ENCODE measurements at places on chromosomes 7 and 10.

GRCh38 chr7:110604885-110605284 is 486.0 kb upstream of the LRRN3 start:
- DNase-seq, result no peak

GRCh38 chr7:54345746-54346145 is 196.4 kb upstream of the VSTM2A start:
- peak; percentile 25 for DNase-seq

DNA sequence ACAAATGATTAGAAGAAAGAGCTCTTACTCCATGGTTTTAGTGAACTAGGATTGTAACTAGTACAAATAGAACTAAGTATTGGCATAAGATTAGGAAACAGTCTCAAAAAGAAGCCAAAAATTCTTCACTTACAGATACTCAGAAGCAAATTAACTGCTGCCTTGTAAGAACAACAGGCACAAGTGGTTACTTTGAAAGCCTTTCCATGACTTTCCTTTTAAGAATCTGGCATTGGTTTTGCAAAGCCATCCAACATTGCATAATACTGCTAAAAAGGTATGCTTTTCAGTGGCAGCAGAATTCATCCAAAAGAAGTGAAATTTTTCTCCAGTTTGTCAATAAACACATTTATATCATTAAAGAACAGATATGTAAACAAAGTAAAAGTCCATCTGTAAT is 126.8 kb upstream of the ODAD2 start:
- peak; percentile 13 for DNase-seq

GRCh38 chr10:113007343-113007771 is 57.3 kb downstream of the TCF7L2 start:
- no peak for DNase-seq

DNA sequence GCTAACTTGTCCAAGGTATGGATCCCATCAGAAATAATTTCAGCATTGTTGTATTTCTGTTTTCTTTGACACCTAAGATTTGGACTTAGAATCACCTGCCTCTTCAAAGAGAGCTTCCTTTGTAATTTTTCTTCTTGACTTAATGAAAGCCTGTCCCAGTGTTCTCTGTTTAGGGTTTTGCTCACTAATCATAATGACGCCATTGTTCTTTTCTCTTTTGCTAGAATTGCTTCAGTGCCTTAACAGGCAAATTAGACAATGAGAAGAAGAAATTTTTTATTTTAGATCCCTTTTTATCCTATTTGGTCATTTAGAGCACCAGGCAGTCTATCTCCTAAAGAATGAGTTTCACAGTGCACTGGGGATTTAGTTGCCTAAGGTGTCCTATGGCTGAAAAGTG is 128.5 kb downstream of the SND1 start:
- no peak for DNase-seq

DNA sequence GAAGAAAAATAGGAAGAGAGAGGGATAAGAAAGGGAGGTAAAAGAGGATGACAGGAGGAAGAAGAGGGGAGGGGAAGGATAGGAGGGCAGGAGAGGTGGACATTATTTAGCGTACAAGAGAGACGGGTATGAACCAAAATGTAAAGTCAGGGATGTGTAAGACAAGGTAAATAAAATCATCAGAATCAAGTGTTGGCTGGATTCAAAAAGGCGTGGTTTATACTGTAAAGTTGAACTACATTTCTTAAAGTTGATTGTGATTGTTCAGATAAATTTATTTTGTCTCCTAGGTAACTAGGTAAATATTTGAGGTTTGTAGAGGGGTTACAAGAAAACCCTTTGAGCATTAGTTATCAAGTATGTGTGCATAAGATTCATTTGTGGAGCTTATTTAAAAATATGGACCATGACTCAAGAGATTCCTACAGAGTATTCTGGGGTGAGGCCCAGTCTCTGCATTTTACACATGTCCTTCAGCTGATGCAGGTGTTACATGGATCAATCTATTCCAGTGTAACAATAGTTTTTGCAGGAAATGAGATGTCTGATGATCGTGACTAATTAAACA is 512.1 kb upstream of the MBL2 start:
- DNase-seq, result no peak

DNA sequence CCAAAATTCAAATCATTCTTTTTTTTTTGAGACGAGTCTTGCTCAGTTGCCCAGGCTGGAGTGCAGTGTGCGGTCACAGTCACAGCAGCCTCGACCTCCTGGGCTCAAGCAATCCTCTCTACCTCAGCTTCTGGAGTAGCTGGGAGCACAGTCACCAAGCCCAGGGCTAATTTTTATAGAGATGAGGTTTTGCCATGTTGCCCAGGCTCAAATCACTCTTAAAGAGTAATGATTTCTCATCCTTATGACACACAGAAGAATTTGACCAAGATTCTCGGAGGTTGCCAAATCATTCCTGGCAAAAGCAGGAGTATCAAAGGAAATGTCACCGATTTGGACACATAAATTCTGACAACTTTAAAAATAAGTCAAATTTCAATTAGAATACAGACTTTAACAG is 39.1 kb downstream of the SIRT1 start:
- DNase-seq, result no peak

DNA sequence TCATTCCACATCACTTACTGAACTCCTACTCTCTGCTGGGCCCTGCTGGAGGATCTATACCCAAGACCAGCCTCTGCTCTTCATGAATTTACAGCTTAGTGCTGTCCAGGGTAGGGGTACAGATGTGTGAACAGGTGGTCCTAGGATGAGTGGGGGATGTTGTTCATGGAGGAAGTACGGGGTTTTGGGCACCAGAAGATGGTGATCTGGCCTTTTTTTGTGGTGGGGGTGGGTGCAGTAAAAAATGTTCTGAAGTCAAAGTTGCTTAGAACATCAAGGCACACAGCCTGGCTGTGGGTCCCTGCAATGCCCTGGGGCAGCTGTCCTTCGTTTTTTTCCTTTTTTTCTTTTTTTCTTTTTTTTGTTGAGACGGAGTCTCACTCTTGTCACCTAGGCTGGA is 34.2 kb upstream of the GNA12 start:
- peak; percentile 12 for DNase-seq

DNA sequence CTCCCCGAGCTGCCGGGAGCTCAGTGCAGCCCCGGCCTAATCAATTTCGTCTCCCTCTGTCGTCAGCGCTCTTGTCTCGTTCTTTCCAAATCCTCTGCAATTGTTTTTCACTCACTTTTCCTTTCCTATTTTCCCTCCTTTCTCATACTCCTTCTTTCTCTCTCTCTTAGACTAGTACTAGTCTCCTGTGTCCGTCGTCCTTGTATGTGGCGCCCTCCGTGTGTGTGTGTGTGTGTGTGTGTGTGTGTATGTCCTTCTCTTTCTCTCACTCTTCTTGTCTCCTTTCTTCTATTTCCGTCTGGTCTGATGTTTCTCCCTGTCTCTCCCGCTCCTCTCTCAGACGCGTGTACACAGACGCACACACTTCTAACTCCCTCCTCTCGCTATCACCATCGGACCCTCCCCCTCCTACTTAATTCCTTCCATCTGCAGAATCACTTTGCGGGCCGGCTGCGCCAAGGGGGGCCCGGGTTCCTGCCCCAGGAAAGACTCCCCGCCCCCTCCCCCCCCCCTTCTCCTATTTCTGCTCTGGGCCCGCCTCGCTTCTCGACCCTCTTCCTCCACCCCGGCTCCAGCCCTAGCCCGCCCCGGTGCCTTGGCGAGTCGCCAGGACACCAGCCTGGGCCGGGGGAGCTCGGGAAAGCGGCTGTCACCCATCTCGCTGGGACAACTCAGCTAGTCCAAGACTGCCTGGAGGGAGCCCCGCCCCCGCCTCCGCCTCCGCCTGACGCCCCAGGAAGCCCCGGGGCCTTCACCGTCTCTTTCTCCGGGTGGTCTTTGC is 743 bp upstream of the ZCCHC24 start:
- DNase-seq, result no peak

DNA sequence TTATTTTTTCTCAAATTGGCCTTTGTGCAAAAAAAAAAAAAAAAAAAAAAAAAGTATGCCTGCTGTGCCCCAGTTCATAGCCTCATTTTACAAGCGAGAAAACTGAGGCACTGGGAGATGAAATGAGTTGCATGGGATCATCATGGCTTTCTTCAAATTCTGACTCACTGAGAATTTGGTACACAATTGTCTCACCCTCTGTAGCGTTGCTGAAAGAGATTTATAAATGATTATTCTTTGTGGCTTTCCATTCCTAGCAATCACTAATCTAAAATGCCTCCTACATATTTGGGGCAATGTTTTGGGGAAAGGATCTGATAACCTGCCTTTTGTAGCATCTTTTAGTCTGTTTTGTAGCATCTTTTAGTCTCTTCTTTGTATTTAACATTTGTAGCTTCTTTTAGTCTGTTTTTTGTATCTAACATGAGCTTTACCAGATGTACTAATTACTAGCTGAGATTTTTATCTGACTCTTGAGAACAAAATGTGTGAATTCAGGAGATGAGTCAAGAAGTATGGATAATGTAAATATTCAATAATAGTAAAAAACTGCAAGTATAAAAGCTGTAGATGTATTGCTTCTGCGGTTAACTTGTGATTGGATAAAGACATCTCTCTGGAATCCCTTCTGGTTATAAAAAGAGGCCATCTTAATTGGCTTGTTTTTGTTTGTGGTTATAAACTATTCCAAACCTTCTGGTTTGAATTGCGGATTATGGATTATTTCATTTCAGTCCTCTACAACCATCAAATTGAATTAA is 161.4 kb downstream of the ARID5B start:
- DNase-seq, result no peak

DNA sequence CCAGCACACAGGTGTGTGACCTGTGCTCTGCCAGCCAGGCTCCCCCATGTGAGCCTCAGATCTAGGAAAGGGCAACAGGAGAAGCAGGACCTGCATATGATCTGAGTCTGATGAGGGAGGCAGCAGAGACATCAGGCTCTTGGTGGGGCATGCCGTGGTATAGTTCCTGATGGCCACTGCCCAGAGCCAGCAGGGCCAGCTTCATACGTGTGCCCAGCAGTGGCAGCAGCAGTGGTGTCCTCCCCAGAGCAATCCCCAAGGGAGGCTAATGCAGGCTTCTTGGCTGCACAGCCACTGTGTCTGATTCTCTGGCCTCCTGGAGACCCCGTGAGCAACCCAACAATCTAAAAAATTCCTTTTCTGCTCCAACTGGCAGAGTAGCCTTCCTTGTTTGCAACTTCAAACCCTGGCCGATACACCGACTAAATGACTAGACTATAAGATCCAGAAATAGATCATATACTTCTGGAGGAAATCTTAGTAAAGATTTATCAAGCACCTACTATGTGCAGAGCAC is 230.6 kb upstream of the ZMIZ1 start:
- no peak for DNase-seq

GRCh38 chr7:44634187-44634838 is 27.9 kb downstream of the OGDH start:
- peak; percentile 86 for DNase-seq

DNA sequence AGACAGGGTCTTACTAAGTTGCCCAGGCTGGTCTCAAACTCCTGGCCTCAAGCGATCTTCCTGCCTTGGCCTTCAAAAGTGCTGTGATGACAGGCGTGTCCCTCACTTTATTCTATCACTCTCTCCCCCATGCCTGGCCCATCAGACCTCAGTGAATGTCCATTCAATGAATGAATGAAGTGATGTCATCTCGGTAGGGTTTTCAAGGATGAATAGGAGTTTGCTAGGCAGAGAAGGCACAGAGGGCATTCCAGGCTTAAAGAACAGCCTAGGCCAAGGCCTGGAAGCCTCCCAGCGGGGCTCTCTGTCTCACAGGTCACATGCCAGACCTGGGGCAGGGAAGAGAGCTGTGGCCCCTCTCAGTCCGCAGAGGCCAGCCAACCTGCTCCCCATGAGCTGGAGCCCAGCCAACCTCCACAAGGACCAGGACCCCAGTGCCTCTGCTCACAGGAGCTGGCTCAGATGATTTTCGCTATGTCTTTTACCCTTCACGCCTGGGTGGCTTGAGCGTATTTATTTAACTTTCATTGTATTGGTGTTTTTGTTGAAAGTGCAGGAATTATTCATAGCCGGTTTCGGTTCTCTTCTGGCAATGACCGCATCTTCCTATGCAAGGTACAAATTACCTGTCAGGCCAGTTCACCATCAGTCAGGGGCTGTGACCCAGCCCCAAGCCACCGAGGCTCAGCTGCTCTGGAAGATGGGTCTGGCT is 11.8 kb upstream of the TNRC18 start:
- no peak for DNase-seq

GRCh38 chr10:132537684-132538001 is at the start of gene INPP5A:
INPP5A (plus strand) TSS chr10:132537787; CDS start chr10:132538097, 310 bp downstream.
- DNase-seq, result no peak

GRCh38 chr7:28296571-28297483 is 115.5 kb upstream of the CREB5 start:
- peak; percentile 72 for DNase-seq

DNA sequence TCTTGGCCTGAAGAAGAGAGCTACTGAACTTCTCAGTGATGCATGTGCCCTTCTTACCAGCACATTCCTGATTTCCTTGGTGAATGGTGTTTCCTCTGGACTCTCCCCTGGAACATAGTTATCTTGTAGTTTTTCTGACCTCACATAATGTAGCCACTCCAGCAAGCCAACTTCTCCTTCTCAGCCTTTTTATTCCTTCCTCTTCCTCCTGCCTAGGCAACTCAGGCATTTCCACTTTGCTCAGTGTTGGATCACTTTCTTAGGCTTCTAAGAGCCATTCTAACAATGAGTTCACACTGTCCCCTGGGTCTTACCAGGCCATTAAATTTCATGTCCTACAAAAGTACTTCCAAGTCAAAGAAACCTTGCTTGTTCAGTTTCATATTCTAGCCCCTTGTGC is 3.6 kb upstream of the PTTG1IP2 start:
- DNase-seq, result no peak

DNA sequence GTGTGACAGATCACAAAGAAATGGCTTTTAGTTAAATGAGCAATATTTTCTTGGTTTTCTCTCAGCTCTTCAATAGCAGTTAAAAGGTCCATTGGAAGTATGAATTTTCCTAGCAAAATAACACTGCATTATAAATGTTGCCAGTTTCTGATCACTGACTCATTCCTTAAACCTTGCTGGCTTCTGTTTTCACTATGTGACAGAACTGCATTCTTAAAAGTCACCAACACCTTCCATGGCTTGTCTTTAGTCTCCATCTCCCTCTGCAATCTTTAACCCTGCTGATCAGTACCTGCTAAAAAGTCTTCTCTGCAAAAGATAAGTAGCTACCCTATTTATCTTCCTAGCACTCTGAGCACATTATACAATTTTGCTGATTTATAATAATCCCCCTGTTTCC is 405.0 kb upstream of the LRRN3 start:
- DNase-seq, result no peak

DNA sequence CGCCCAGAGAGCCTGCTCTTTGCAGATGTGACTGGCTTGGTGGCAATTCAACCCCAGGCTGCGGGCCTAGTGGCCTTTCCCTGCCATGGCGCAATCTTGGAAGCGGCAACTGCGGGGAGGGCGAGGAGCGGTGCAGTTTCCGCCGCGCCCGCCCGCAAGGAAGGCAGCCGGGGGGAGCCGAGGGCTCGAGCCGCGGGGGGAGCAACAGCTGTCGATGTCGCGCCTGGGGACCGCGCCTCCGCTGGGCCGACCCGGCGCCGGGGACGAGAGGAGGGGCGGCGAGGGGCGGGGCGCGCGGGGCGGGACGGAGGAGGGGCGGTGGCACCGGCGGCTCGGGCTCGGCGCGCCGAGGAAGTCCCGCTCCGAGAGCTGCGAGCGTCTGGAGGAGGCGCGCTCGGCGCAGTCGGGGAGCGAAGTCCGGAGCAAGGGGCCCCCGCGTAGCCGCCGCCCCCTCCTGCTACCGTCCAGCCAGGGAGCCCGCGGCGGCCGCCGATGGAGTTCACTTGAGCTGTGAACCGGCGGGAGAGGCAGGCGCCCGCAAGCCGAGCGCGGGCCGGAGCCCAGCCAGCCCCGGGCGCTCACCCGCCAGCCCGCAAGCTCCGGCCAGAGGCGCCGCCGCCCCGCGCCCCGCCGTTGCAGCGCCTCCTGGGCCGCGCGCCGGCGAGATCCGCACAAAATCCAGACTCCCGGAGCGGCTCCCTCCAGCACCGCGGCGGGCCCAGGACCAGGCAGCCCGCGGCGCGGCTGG is 438.1 kb upstream of the GALNT17 start:
- DNase-seq, result peak; percentile 79

All from H4 (cell line).